Hematopoietic multipotent progenitor cell treated with erythropoietin and hydrocortisone succinate and interleukin-3 and kit ligand, for 8 days (in vitro differentiated cells): ENCODE measurements at places on chromosomes 5 and 9.

GRCh38 chr9:72396247-72397091, 31.5 kb upstream of the ZFAND5 start:
- DNase-seq, result no peak

DNA sequence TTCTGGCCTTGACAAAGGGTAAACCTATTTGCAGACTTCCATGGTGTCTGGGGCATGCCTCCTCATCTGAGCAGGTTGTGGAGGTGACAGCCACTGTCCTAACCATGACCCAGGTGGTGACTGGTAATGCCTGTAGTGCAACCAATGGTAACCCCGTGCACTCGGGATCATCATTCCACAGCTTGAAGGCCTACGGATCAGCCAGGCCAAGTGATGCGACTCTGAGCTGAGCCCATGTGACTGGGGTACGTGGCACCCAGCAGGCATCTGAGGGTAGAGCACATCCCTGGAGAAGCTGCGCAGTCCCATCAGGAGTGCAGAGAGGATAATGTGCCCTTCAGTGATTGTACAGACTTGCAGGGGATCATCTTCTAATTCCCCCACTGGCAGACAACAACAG, 35.0 kb downstream of the DROSHA start:
- DNase-seq, result no peak

GRCh38 chr5:14753292-14753691, 88.8 kb downstream of the OTULIN start:
- DNase-seq, result no peak

- no peak for DNase-seq
Observed at GRCh38 chr9:8262625-8263622, 463.3 kb upstream of the DMAC1 start.

- DNase-seq, result no peak
Observed at GRCh38 chr5:93573354-93574351, 7.4 kb downstream of the NR2F1-AS1 start.

- peak; percentile 78 for DNase-seq
Observed at GRCh38 chr5:177455036-177455660, 8.5 kb downstream of the PRR7 start.

DNA sequence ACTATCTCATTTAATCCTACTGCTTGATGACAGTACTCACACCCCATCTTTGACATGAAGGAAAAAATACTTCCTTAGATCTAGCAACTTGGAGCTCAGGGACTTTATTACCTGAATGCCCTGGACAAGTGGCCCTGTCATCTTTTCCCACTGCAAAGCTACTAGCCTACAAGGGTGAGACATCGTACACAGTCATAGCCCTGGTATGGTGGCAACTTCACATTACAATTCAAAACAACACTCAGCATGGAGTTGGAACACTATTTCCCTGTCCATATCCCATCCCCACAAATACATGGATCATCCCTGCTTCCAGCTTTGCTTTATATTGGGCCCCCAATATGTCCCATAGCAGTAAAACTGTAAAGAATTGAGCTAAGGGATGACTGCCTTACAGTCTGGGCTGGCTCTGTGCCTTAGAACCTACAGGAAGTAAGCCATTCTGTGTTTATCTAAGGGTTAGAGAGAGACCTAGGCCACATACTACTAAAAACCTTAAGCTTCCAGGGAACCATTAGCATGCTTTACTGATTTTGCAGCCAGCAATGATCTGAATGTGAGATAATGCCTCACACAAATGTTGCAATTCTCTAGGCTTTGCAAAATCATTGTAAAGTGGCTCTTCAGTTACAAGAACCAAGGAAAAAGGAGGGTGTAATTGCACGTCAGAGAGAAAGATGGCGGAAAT, 55.9 kb downstream of the OTULIN start:
- DNase-seq, result no peak

GRCh38 chr9:91426123-91426745, 2.6 kb upstream of the NFIL3 start:
- DNase-seq, result peak; percentile 60

DNA sequence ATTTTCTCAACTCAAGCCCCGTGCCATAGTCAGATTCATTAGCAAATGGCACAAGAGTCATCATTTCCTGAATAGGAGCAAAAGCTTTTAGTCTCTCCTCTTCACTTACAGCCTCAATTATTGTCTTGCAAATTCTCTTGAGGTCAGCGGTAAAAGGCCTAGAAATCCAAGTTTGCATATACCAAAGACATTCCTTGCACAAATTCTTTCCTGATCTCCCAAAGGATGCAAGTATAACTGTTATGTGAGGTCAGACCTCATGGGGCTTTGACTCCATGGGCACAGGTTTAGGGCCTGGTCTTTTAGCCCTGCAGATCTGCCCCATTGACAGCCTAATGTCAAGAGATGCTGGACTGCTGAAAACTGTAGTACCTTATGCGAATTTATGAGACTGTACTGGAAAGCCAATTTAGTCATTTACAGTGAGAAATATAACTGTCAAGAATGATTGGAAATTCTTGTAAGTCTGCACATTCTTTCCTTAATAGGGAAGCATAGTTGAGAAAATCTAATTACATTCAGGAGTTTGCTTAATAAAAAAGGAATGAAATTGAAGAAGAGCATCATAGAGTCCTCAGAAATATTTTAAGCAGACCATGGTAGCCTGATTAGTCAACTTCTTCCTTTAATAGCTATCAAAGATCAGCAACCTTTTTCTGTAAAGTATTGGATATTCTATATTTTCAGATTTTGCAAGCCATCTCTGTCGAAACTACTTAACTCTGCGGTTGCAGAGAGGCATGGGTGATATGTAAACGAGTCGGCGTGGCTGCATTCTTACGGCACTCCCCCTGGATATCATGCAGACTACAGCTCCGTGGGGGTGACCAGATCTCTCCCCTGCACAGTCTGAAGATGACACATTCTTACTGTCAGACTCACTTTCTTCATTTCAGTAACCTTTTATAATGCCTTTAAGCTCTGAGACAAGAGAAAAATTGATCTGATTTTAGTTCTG, 45.2 kb downstream of the GCNT4 start:
- no peak for DNase-seq

GRCh38 chr9:125646217-125646616, 60.8 kb downstream of the MAPKAP1 start:
- DNase-seq, result no peak

- DNase-seq, result no peak
Observed at GRCh38 chr9:1927546-1927945, 87.6 kb upstream of the SMARCA2 start.

DNA sequence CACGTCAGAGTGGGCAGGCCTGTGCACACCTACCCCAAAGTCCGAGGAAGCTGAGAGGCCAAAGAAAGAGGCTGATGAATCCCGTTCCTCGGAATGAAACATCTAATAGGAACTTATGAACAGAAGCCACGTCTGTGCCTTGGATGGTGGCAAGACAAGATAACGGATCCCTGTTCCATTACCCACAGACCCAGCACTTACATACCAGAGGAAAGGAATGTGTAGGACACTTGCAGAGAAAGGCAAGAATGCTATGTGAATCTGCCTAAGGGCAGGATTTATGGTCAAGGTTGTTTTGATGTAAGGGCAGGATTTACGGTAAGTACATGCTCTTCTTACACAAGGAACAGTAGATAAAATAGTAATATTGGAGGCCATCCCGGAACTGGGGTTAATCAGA, 93.2 kb downstream of the WDR41 start:
- no peak for DNase-seq
